Thymus (tissue), 14 donors: ENCODE measurements at places on chromosomes 3 and 15. TPM values are rescaled to one million over a fixed set of nuclear protein-coding genes. Genes with fewer than 3 reads are reported as not detected.

The GOLGA6B gene
- not detected for polyA plus RNA-seq

The DOCK3 gene
- polyA plus RNA-seq: 0.21 TPM

The C3orf33 gene
- polyA plus RNA-seq: 3.1 TPM

The CORO2B gene
- 1.3 TPM for polyA plus RNA-seq

The DUOXA2 gene
- 0.23 TPM for polyA plus RNA-seq

The AGBL1 gene
- 0.02 TPM for polyA plus RNA-seq

The TGM4 gene
- 0.62 TPM for polyA plus RNA-seq
